ENCODE measurements at places on chromosomes 7 and 10. TPM values are rescaled to one million over a fixed set of nuclear protein-coding genes. Genes with fewer than 3 reads are reported as not detected.
A peak's percentile ranks its signal among the peaks of the same experiment; 100 is the strongest.

DNA sequence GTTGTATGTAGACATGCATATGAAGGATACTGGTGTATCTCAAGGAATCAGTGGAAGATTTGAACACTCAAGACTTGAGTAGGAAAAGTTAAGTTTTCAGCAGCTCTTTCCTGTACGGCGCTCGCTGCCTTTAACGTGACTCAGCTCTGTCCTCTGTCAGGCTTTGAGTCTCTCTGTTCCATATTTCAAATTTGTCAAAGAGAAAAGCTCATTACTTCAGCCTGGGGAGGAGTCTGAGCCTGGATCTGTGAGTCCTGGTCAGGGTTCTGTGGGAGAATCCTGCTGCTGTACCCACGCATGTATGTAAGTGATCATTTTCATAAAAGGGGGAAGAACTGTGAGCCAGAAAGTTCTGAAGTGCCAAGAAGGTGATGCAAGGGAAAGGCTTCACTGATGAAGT lies 13.8 kb upstream of the MPP7 start:
- DNase-seq, result no peak

- no peak for DNase-seq
These were observed 274.4 kb downstream of the NEBL start for GRCh38 chr10:20622531-20623211.

GRCh38 chr10:14200698-14201544 lies 129.8 kb downstream of the FRMD4A start:
- DNase-seq, result no peak

- no peak for DNase-seq
These were observed 1.4 kb upstream of the C7orf57 start for GRCh38 chr7:48033922-48034321.

GRCh38 chr10:34824870-34825269 lies 9.8 kb upstream of the PARD3 start:
- DNase-seq, result no peak

DNA sequence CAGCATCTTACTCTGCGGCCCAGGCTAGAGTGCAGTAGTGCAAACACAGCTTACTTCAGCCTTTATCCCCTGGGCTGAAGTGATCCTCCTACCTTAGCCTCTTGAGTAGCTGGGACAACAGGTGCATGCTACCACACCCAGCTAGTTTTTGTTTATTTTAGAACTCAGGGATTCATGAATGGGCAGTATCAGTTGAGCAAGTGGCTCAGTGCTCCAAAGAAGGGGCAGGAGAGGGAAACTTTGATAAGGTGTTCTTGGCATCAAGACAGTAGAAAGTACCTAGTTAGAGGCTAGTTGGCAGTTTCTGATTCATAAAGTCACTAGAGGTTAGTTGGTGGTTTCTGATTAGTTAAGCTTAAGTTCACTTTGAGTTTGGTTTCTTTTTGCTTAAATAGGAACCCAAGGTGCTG lies 18.4 kb downstream of the TRIM24 start:
- no peak for DNase-seq

- no peak for DNase-seq
These were observed 44.5 kb upstream of the STK17A start for GRCh38 chr7:43538404-43538771.

GRCh38 chr10:95459446-95460045 lies 101.6 kb downstream of the SORBS1 start:
- DNase-seq, result no peak

- DNase-seq, result peak; percentile 52
These were observed 66.8 kb downstream of the TRIL start for GRCh38 chr7:28891192-28891875.

DNA sequence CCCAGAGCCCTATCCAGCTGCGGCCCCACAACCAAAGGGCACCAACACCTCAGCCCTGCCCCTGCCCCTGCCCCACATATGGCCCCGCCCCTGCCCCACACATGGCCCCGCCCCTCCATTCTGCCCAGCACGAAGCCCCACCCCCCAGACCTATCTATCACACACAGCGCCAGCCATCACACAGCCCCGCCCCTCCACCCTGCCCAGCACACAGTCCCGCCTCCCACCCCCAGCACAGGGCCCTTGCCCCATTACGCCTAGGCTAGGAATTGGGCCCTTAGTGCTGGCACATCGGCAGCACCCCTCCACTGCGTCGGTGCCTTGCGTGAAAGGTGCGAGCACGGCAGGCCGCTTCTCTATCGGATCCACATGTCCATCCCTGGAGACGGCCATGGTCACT lies 126.8 kb downstream of the MAD1L1 start:
- no peak for DNase-seq

DNA sequence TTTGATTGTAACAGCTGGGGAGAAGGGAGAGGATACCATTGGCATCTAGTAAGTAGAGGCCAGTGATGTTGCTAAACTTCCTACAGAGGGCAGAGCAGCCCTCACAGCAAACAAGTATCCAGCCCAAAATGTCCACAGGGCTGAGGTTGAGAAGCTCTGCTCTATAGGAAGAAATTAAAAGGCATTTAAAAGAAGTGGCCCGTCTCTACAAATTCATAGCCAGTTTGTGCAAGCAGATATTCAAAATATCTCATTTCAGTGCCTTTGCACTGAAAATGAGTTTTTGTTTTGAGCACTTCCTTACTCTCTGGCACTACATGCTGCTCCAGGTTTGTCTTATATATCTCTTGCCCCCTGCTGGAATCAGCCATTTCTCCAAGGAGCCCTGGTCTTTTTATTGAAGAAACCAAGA lies 330.0 kb downstream of the BBS9 start:
- no peak for DNase-seq

- DNase-seq, result no peak
These were observed 269.7 kb upstream of the HABP2 start for GRCh38 chr10:113283189-113283588.

GRCh38 chr7:150515248-150516147 lies 826 bp downstream of the GIMAP7 start:
- DNase-seq, result no peak

- DNase-seq, result peak; percentile 40
These were observed 50.6 kb upstream of the DUSP5 start for GRCh38 chr10:110446954-110447608.

- DNase-seq, result no peak
These were observed 78.7 kb downstream of the EMX2 start for GRCh38 chr10:117621196-117621595.

GRCh38 chr7:36185092-36185491 lies 32.0 kb downstream of the EEPD1 start:
- no peak for DNase-seq

GRCh38 chr10:31120961-31121685 lies 89.5 kb upstream of the ZNF438 start:
- no peak for DNase-seq

- DNase-seq, result no peak
These were observed 595.6 kb downstream of the GRM8 start for GRCh38 chr7:126657137-126657536.

- DNase-seq, result no peak
These were observed 38.0 kb downstream of the ZNRF2 start for GRCh38 chr7:30322271-30323005.

DNA sequence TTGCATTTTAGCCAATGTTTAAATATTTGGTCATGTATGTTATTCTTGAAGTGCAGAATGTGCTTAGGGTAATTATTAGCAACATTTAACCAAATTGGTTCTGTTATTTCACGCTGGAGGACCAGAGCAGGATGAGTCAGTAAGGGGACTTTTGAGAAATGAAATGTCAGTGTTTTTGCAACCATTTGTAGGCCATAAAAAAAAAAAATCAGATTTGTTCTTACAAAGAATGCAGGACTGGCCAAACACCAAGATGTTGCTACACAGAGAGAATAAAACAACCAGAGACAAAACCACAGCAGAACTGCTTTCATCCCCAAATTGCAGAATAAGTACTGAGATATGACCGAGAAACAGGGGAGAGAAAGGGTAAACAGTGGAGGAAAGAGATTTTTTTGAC lies 62.1 kb downstream of the TPST1 start:
- DNase-seq, result no peak

DNA sequence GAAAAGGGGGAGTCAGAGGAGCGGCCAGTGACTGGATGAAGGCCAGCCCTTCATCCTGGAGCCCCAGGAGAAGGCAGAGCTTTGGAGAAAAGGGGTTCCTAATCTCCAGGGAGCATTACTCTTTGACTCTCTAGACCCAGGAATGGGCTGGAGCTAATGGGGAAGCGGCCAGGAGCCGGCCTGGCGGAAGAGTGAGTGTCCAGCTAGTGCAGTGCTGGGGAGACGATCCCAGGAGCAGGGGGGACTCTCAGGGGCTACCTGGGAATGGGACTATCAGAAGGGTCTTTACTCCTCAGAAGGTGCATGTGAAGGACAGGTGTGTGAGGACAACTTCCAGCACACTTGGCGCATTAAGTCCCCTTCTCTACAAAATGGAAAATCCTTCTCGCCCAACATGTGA lies 2.4 kb upstream of the PAX2 start:
- DNase-seq, result no peak

DNA sequence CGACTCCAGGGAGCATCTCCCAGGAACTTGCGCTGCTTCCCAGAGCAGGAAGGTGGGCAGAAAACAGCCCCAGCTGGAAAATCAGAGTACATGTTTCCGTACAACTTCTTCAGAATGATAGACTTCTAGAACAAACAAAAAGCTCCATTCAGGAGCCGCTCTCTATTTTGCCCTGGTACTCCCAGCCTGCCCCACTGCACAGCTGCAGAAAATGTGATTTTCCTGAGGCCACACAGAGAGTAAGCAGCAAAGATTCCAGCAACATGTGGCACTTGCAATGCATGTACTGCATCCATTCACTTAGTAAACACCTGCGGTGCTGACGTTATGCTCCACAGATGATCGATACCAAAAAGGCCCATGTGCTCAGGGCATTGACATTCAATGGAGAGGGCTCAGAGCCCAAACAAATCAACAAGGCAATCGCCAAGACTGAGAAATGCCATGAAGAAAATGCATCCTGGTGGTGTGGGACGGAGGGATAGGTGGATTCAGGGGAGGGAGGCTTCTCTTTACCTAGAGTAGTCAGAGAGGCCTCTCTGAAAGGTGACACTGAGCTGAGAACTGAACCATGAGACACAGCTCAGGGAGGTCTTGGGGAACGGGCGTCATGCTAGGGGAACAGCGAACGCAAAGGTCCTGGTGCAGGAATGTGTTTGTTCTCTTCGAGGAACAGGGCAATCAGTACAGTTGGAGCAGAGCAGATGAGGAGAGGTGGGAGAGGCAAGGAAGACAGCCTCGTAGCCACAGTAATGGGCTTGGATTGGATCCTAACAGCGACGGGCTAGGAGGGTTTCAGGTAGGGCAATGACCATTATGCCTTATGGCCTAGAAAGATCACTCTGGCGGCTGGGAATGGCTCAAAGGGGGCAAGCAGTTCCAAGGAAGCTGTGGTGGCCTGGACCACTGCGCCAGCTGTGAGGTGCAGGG lies 35.3 kb upstream of the DUSP5 start:
- peak; percentile 53 for DNase-seq

GRCh38 chr7:144452064-144452463 lies 48.6 kb upstream of the NOBOX start:
- no peak for DNase-seq

DNA sequence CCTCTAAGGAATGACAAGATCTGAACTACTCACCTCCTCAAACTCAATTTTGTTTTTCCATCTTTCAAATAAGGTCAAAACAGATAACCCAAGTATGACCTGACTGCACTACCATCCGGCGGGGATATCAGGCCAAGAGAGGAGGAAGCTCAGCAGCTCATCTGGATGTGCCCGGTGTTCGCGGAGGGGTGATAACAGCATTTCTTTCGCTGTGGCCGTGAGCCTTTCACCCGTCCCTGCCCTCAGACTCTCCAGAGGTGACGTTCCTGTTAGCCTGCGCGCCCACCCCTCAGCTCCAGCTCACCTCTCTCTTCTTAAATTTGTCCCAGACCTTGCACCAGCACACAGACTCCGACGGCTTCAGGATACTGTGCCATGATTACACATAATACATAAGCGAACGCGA lies 526 bp downstream of the ZNF248 start:
- no peak for DNase-seq

DNA sequence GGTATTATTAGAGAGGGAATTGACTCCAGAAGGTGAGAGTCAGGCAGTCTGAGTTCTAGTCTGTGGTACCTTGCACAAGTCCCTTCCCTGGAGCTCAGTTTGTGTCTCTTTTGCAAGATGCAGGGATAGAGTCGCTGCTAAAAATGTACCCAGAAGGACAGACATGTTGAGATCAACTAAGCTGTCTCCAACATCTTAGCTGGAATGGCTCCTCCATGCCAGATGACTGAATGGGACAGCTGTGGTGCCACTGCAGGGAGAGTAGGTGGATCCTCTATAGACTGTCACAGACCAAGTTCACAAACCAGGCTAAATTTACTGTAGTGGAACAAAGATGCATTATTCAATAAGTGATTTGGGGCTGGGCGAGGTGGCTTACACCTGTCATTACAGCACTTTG lies 120.1 kb downstream of the NEURL1 start:
- DNase-seq, result no peak

The CLDN3 gene
- total RNA-seq, result 28.9 TPM

The ITPRIP gene
- total RNA-seq, result 4.5 TPM

The FGFBP3 gene
- 0.33 TPM for total RNA-seq

The RADIL gene
- 0.40 TPM for total RNA-seq

The TMEM184A gene
- total RNA-seq, result 44.6 TPM

The ANXA8L1 gene
- total RNA-seq, result 0.86 TPM
